Breast epithelium (tissue), 4 donors: ENCODE measurements at places on chromosomes 7 and 10. TPM values are rescaled to one million over a fixed set of nuclear protein-coding genes. Genes with fewer than 3 reads are reported as not detected.

Gene COL13A1
- 0.73 TPM for total RNA-seq

Gene SFTPD
- 2.2 TPM for total RNA-seq

- no peak overlapping the region for H3K4me3 ChIP-seq
- H3K27me3 ChIP-seq = no peaks in the 10 kb centered on the region
- H3K27ac ChIP-seq = no peak overlapping the region
- peaks cover 9% of the 10 kb centered on the region for H3K36me3 ChIP-seq
These were observed 27.1 kb upstream of the SAR1A start for GRCh38 chr10:70197235-70197945.

DNA sequence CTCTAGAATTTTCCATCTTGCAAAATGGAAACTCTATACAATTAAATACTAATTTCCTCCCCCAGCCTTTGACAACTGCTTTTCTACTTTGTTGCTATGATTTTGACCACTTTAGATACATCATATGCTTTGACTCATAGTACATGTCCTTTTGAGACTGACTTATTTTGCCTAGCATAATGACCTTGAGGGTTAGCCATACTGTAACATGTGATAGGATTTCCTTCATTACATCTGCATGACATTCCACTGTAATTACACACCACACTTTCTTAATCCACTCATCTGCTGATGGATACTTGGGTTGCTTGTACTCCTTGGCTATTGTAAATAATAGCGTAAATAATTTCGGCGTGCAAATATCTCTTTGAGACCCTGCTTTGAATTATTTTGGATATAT is 127.7 kb downstream of the JAZF1 start:
- H3K36me3 ChIP-seq = no peaks in the 10 kb centered on the region
- no peak for DNase-seq
- no peak overlapping the region for H3K4me3 ChIP-seq
- no peaks in the 10 kb centered on the region for H3K27me3 ChIP-seq

GRCh38 chr7:69845721-69846495 is 247.6 kb downstream of the AUTS2 start:
- DNase-seq = peak; percentile 18
- peaks cover 4% of the 10 kb centered on the region for H3K4me1 ChIP-seq
- H3K4me3 ChIP-seq = no peak overlapping the region
- no peak overlapping the region for H3K27ac ChIP-seq
- no peaks in the 10 kb centered on the region for H3K27me3 ChIP-seq

GRCh38 chr10:119333146-119333792 is 125.9 kb downstream of the GRK5 start:
- H3K27ac ChIP-seq = no peak overlapping the region
- no peaks in the 10 kb centered on the region for H3K4me1 ChIP-seq
- H3K27me3 ChIP-seq = no peaks in the 10 kb centered on the region
- DNase-seq = no peak

DNA sequence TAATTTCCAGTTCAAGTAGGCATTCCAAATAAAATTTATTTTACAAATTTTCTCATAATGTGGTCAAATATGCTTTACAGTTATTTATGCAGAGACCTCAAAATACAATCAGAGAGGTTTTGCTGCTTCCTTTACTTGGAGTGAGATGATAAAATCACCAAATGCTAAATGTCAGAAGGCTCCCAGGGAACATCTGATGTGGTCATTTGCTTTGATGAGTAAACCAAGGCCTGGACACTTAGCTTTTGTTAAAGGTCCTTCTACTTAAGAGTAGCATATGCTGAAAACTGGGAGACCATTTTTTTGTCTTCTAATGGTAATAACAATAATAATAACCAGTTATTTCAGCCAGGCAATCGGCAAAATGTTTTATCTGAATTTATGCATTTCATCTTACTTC is 60.6 kb upstream of the AKR1E2 start:
- no peaks in the 10 kb centered on the region for H3K27me3 ChIP-seq
- no peaks in the 10 kb centered on the region for H3K4me1 ChIP-seq
- DNase-seq = no peak
- no peak overlapping the region for H3K27ac ChIP-seq

- no peak overlapping the region for H3K27ac ChIP-seq
- H3K36me3 ChIP-seq = peaks cover 8% of the 10 kb centered on the region
- no peaks in the 10 kb centered on the region for H3K27me3 ChIP-seq
These were observed 73.6 kb upstream of the DNAJB6 start for GRCh38 chr7:157263156-157263555.

GRCh38 chr7:22166928-22167327 is 190.0 kb downstream of the RAPGEF5 start:
- no peak for DNase-seq
- H3K27me3 ChIP-seq = no peaks in the 10 kb centered on the region

- H3K36me3 ChIP-seq = no peaks in the 10 kb centered on the region
- no peaks in the 10 kb centered on the region for H3K27me3 ChIP-seq
- no peak for DNase-seq
- no peaks in the 10 kb centered on the region for H3K4me1 ChIP-seq
- H3K27ac ChIP-seq = no peak overlapping the region
These were observed 322.6 kb downstream of the TFEC start for GRCh38 chr7:115708013-115708341.

DNA sequence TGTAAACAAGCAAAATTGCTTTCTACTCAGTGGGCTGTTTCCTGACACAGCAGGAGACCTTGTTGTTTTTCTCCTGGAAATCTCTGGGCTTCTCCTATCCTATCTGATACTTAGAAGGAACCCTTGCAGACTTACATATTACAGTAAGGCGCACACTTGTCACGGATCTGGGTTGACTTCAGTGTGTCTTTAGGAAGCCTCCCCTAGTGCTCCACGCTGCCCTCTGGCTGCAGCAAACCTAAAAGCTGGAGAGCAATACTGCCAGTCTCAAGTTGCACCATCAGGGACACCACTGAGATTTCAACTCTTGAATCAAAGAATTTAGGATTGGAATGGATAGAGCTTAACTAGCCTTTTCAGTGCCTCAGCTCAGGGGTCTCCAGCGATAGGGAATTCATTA is 495.3 kb downstream of the LRMDA start:
- H3K27ac ChIP-seq = no peak overlapping the region
- H3K36me3 ChIP-seq = no peaks in the 10 kb centered on the region
- no peaks in the 10 kb centered on the region for H3K27me3 ChIP-seq
- H3K4me3 ChIP-seq = no peak overlapping the region
- no peak for DNase-seq

DNA sequence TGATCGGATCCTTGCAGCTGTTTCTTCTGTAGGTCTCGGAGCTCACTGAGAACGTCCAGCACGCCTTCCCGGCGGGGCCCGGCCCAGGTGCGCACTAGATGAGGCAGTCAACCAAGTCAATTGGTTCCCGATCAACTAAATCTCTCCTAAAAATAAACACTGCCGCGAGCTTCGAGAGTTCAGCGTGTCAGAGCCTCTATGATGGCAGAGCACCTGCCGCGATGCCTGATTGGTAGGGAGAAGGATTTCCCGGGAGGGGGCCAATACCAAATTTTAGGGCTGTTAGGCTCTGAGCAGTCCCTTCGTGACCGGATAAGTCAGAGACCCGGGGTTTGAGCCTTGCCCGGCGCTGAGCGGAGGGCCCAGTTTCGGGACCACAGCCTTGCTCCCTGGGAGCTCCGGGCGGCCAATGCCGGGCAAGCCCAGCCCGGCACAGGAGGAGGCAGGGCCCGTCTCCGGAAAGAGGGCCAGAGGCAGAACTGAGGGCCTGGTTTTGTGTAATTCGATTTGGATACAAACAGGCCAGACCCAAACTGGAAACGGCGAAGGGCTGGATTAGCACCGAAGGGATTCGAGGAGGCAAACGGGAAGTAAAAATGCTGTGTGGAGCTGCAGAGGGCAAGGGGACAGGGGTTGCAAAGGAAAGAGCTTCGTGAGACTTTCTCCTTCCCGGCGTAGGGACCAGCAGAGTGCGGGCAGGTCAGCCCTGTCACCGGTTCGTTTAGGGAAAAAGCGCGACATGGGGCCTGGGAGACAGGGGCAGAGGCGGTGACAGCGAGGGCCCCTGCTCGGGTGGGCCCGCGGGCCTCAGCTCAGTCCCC is 569 bp downstream of the SLC26A5 start:
- peak overlapping the region; percentile 77 for H3K27ac ChIP-seq
- H3K36me3 ChIP-seq = no peaks in the 10 kb centered on the region
- no peak for DNase-seq
- H3K4me3 ChIP-seq = peak overlapping the region; percentile 13

DNA sequence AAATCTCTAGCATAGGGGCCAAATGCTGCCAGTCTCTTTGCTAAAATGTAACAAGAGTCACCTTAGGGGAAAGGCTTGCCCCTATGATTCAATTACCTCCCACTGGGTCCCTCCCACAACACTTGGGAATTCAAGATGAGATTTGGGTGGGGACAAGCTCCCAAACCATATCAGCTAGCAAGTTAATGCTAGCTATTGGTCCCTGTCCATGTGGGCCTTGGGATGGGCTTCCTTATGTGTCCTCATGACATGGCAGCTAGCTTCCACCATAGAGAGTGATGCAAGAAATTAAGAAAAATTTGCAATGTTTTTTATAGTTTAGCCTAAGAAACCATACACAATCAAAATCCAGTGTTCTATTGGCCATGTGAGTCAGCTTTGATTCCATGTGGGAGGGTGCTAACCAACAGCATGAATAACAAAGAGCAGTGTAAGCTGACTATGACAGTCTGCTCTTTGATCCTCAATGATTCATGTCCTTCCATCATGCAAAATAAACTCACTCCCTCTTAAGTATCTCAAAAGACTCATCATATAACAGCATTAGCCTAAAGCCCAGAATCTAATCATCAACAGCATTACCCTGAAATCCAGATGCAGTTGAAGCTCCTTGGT is 21.7 kb upstream of the ZNF365 start:
- H3K4me1 ChIP-seq = no peaks in the 10 kb centered on the region
- no peaks in the 10 kb centered on the region for H3K27me3 ChIP-seq
- H3K4me3 ChIP-seq = no peak overlapping the region
